ENCODE measurements at places on chromosomes 3 and 15.

DNA sequence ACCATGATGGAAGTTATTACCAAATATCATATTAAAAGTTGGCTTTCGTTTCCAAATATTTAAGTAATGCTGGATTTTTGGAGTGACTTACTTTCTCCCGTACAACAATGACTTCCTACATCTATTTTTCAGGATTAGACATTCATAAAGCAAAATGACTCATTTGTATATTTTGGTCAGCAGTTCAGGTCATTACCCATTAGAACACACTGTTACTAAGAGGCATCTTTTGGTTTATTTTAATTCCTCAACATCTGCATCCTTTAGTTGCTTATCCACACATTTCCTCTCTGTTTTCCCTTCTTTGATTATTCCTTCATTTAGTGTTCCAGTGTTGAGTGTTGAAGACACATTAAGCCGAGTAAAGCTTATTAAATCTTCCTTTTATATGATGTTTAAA is 348.2 kb downstream of the NAALADL2 start:
- DNase-seq: no peak

GRCh38 chr3:16388850-16389441 is 123.9 kb downstream of the OXNAD1 start:
- DNase-seq: no peak

- no peak for DNase-seq
Measured at GRCh38 chr3:153970741-153971347, 150.3 kb upstream of the ARHGEF26 start.

GRCh38 chr3:13536832-13537231 is 12.1 kb upstream of the FBLN2 start:
- no peak for DNase-seq

DNA sequence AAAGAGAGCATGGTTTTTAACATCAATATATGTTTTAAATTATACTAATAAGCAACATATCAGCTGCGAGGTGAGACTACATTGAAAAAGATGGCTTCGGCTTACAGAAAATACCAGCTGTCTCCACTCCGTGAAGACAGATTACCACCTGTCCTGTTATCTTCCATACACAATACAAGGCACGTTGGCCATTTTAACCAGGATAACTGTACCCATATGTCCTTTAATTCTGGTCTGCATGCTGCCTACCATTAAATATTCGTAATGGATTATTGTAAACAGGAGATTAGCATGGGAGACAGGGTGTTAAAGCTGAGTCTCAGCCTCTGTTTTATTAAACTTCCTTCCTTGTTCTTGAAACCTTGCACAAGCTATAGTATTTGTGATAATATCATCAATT is 855.5 kb downstream of the ROBO1 start:
- no peak for DNase-seq

- no peak for DNase-seq
Measured at GRCh38 chr3:133881939-133882825, 13.5 kb downstream of the RAB6B start.

GRCh38 chr3:113405180-113405579 is 36.1 kb downstream of the CFAP44 start:
- no peak for DNase-seq

DNA sequence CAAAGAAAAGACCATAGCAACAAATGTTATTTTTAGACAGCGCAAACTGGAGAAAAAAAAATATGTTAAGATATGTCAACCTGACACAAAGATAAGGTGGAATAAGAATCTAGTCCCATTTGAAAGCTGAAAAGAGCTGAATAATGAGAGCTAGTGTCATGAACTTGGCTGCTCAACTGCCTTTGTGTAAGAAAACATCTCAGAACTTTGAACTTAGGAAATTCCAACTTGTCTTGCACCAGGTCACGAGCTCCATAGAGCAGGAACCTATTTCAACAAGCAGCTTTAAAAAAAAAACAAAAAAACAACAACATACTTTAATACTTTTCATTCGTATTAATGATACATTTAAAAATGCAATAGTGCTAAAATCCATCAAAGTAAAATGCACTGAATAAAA is 79.5 kb downstream of the ZNF280D start:
- DNase-seq: no peak

GRCh38 chr3:176097027-176097426 is 1100.3 kb downstream of the TBL1XR1 start:
- DNase-seq: no peak

- no peak for DNase-seq
Measured at GRCh38 chr3:57163751-57164150, 1.4 kb downstream of the IL17RD start.

DNA sequence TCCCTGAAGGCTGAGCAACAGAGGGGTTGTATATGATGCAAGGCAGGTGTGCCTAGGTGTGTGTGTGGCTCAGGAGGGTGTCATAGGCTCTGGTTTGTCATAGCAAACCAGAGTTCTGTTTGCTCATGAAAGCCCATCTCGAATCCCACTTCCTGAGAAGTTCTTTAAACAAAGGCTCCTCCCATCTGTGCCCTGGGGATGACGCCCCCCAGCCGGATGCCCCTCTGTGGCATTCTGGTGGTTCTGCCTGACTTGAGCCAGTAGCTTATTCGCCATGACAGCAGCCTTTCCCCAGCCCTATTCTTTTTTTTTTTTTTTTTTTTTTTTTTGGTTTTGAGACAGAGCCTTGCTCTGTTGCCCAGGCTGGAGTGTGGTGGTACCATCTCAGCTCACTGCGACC is 45.4 kb downstream of the PDIA5 start:
- no peak for DNase-seq

DNA sequence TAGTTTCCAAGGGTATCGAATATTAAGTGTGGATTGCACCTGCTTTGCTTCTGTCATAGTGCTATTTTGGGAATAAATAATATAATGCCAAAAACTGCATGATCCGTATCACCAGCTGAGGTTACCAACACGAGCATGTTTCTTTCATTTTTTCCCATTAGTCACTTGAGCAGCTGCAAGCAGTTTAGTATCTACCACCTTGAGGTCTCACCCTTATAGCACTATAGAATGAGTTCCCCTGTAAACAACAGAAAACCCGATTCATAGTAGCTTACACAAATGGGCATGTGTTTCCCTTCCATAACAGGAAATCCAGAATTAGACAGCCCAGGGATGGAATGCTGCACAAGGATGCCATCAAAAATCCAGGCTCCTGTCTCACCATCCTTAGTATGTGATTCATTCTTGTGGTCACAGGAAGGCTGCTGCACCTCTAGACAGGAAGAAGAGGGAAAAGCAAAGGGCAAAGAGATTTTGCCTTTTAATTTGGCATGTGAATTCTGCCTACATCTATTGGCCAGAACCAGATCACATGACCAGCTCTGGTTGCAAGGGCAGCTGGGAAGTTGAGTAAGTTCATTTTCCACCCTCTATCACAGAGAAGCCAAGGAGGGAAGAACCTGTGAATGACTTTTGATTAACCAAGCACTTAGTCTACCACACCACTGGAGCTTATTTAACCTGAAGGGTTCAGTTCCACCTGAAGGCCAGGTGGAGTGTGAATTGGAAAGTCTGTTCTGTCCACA is 91.3 kb upstream of the SLC25A36 start:
- DNase-seq: no peak

DNA sequence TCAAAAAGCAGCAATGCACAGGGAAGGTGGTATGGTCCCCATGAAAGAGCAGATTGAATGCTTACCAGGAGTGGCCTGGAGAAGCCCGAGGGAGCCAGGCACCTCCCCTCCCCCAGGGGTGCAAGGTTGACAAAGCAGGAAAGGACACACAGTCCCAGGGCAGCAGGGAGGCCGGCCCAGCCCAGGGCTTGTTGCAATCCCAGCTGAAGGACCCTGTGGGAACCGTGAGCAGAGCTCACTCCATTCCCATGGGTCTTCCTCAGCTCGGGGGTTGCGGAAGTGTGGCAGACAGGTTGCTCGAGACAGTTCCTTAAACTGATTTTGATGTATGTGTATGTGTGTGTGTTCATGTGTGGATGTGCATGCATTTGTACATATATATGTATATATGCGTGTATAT is 15.8 kb downstream of the UROC1 start:
- no peak for DNase-seq

DNA sequence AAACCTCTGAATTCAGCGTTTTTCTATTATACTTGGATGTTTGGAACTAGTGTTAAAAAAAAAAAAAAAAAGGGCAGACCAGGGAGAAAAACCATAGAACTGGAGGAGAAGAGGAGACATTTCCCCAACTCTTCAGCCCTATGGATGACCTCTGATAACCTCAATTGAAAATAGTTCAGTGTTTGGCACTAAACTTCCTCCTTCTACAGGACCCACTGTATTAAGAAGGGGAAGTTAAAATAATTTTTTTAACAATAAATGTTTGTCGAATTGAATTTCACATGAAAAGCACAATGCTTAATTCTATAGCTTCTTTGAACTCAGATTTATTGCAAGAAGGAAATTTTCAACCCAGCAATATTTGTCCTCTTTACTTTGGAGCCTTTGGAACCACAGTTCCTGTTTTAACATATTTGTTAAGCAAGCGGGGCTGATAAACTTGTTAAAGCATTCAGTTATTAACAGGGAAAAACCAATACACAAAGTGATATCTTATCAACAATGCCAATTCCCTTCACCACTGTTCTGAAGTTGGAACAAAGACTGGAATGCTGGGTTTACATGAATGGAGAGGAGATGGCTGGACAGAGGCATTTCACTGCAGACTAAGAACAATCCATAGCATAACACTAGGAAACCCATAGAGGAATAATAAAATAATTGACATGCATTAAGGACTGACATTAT is 3.1 kb upstream of the A4GNT start:
- no peak for DNase-seq

- no peak for DNase-seq
Measured at GRCh38 chr15:69337138-69337537, 38.4 kb downstream of the PAQR5 start.

- DNase-seq: no peak
Measured at GRCh38 chr15:62593681-62594399, 428.8 kb upstream of the C2CD4B start.

DNA sequence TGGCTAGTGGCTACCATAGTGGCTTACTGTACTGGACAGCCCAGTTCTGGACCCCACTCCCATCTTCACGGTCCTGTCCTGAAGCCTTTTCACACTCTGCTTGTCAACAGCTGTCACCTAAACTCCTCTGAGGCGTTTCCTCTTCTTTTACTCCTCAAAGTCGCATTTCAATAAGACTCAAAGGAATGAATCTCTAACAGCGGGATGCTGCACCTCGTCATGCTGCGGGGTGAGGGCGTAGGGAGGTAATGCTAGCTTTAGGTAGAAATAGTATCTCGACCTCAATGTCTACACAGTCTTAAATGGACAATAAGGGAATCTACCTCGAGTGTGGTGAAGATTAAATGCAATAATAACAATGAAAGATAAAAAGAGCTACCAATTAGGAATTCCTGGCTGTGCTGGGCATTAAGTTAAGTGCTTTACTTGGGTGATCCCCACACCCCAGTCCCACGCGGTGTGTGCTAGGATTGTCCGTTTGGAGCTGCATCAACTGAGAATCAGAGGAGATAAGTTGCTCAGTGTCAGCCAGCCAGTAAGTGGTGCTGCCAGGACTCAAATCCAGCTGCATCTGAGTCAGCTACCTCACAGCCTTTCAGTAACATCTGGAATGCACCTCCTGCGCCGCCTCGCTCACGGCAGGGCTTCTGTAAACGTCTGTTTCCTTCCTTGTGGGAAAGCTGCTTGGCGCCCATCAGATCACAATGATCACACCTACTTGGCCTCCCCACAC is 14.0 kb downstream of the PLA2G4D start:
- DNase-seq: no peak

DNA sequence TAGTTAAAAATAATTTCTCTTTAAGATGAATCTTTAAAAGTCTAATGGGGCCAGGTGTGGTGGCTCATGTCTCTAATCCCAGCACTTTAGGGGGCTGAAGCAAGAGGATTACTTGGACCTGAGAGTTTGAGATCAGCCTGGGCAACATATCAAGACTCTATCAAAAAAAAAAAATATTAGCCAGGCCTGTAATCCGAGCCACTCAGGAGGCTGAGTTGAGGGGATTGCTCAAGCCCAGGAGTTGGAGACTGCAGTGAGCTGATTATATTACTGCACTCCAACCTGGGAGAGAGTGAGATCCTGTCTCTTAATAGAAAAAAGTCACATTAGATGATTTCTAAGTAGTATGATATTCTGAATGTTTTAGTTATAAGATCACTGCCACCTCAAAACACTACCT is 322.0 kb upstream of the MANF start:
- no peak for DNase-seq

DNA sequence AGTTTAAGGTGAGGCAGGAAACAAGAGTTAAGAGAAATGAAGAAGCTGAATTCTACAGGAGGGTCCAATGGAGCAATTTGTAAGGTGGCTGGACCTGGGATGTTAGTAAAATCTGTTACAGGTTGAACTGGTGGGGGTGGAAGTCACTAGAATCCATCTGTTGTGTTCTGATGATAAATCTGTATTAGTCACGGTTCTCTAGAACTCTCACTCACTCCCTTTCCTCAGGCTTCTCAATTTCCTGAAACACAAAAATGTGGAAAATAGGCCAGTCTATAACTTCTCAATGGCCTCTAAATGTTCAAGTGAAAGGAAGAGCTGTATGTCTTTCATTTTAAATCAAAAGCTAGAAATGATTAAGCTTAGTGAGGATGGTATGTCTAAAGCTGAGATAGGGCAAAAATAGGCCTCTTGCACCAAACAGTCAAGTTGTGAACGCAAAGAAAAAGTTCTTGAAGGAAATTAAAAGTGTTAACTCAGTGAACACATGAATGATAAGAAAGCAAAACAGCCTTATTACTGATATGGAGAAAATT is 180.2 kb upstream of the CBLB start:
- DNase-seq: no peak

DNA sequence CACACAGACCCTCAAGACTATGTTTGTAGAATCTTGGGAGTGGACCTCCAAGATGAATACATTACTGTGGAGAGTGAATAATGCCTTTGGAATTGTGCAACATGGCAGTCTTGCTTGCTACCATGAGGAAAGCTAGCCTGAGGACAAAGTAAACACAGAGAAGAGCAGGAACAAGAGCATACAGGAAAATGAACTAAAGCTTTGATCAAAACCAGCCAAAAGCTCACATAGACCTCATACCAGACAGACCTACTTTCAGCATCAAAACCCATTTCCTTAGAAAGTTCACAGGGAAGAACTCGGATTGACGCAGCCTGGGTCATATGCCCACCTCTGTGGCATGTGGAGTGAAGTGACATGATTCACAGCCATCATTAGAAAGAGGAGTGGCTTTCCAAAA is 3.3 kb upstream of the RAB8B start:
- no peak for DNase-seq

DNA sequence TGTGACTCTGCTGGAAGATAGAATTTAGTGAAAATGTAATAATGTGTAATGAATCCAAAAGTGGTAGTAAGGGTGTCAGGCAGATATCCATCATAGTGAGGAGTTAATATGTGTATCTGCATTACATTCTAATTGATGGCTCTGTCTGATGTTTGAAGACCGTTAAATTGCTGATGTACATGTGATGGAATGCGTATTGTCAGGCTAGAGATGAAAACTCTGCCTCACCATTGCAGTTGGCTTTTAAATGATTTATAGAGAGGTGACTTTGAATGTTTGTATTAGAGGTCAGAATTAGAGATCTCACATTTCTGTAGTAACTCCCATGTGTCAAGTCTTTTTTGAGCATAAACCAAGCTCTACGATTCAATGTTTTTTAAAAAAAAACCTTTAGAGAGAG is 234.6 kb downstream of the NAALADL2 start:
- no peak for DNase-seq

Data from stimulated activated CD8-positive, alpha-beta memory T cell treated with anti-CD3 and anti-CD28 coated beads, Interleukin-15, amount 100 ng/mL, for 24 hours (primary cell).